Stimulated activated CD4-positive, alpha-beta T cell treated with anti-CD3 and anti-CD28 coated beads, Interleukin-2, amount 100 ng/mL, for 4 hours (primary cell): ENCODE measurements at places on chromosomes 1 and 21.
A peak's percentile ranks its signal among the peaks of the same experiment; 100 is the strongest.

GRCh38 chr21:16741141-16741665 lies 771.6 kb upstream of the CXADR start:
- no peak for DNase-seq

GRCh38 chr21:46037331-46038325 lies 56.1 kb downstream of the COL6A1 start:
- DNase-seq, result no peak

GRCh38 chr1:190159146-190159545 lies 318.5 kb downstream of the BRINP3 start:
- DNase-seq, result no peak

- no peak for DNase-seq
These were observed 32.0 kb upstream of the PSEN2 start for GRCh38 chr1:226838456-226838855.

GRCh38 chr1:179107706-179108629 lies 26.1 kb downstream of the TOR3A start:
- no peak for DNase-seq

- no peak for DNase-seq
These were observed 51.2 kb upstream of the TIAM1 start for GRCh38 chr21:31395268-31395667.

GRCh38 chr1:188089461-188089860 lies 1260.7 kb downstream of the PLA2G4A start:
- DNase-seq, result no peak

- DNase-seq, result no peak
These were observed 31.1 kb downstream of the ALG14 start for GRCh38 chr1:95041491-95042165.

DNA sequence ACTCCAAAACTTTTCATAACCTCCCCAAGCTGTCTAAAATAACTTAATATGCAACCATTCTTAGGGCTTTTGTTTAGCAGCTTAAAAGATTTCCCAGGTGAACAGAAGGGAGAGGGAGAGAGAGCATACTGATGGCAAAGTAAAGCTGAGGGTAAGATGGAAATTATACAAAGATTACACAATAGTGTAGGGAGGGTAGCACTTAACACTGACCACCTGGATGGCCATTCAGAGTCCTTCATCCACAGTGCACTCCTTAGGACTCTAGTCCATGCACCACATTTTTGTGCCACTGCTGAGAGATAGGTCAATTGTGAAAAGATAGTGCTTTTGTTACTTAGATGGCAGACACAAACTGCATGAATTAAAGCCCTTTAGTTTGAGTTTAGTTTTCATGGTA lies 574.6 kb downstream of the LMO4 start:
- DNase-seq, result no peak

GRCh38 chr1:115837740-115838421 lies 3.0 kb downstream of the NHLH2 start:
- DNase-seq, result no peak

DNA sequence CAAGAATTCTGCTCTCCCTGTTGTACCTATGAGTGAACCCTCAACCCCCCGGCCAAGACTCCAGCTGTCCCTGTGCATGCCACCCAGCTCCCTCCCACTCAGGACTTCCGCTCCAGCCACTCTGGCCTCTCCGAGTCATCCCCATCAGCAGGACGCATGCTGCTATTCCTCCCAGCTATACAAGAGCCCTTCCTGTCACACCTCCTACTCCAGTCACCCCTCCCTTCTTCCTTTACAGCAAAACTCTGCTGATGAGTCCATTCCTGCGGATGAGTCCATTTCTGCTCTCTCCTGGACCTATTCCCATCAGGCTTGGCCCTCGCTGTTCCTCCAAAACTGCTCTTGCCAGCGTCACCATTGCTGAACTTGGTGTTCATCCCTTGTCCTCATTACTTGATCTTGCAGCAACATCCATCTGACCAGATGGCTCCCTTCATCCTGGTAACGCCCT lies 42.2 kb downstream of the H3-3A start:
- no peak for DNase-seq

DNA sequence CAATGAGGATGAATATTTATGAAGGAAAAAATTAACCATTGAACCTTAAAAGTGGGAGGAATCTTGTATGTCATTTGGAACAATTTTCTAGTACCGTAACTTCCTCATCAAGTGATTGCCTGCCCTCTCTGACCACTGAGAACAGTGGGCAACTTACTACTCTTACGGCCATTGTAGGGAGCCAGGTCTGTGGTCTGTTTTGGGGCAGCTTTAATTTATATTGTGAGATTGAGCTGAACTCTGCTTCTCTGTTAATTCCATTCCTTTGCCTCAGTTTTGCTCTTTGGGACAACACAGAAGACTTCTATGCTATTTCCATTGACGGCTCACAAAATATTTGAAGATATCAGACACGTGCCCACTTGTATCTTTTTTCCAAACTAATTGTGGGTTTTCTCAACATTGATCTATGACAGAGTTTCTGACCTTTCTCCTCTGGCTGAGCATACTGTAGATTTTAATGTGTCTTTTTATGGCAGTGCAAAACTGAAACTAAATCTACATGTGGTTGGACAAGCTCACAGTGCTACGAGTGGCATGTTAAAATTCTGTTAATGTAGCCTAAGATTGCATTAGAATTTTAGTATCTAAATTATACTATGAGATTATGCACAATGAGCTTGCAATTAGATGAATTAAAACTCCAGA lies 27.8 kb upstream of the ZNF281 start:
- DNase-seq, result no peak

DNA sequence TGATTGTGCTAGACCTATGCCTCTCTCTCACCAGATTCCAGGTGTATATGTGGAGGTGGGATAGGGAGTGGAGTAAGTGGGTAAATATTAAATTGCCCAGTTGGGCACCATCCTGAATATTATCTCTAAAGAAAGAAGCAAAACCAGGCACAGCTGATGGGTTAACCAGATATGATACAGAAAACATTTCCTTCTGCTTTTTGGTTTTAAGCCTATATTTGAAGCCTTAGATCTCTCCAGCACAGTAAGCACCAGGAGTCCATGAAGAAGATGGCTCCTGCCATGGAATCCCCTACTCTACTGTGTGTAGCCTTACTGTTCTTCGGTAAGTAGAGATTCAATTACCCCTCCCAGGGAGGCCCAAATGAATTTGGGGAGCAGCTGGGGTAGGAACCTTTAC lies at the start of gene FCER1A:
TSS of gene FCER1A (plus strand) at position 242 of the 400 bp plus-strand sequence. CDS start at position 271, 29 bp downstream.
- no peak for DNase-seq

- no peak for DNase-seq
These were observed 477.2 kb downstream of the BRINP3 start for GRCh38 chr1:190000365-190000872.

DNA sequence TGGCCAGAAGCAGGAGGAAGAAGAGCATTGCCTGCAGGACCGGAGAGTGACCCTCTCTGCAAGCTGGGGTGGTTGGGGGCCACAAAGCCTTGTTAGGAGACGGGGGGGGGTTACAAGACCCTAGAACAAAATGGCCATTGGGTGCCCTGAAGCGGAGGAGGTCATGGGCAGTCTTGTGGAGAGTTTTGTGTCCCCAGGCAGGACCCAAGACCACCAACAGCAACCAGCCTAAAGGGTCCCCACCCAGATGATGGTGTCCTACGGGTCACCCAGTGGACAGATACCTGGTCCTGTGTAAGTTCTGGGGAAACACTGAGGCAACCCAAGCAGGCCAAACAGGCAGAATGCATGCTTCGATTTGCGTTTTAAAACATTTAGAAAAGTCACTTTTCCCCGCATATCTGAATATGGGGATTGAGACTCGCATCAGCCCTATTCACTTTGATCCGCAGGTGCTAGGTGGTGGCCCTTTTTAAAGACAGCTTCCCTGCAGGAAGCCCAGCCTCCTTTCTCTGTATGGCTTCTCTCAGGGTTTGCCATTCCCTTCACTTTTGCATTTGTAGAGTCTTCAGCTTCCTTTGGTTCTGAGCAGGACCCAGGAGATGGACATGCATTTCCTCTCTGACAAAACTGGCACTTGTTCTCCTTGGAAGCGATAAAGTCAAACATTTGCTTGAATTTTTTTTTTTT lies 21.1 kb downstream of the GNG4 start:
- no peak for DNase-seq

GRCh38 chr1:172373864-172374263 lies 46.6 kb upstream of the C1orf105 start:
- DNase-seq, result no peak

DNA sequence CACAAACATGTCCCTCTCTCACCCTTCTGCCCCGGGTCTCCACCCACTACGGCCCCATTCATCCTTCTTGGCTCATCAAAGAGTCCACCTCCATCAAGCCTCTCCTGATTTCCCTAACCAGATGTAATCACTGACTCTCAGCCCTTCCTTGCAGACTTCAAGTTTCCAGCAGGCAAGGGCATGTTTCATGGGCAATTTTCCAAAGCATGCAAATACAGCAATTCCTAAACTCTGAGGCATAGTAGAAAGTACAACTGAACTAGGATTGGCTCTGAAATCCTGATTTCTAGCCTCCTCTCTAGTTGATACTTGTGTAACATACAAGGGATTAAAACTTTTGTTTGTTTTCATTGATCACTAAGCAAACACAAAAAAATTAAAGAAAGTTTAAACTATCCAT lies 109.1 kb upstream of the GADD45A start:
- no peak for DNase-seq

DNA sequence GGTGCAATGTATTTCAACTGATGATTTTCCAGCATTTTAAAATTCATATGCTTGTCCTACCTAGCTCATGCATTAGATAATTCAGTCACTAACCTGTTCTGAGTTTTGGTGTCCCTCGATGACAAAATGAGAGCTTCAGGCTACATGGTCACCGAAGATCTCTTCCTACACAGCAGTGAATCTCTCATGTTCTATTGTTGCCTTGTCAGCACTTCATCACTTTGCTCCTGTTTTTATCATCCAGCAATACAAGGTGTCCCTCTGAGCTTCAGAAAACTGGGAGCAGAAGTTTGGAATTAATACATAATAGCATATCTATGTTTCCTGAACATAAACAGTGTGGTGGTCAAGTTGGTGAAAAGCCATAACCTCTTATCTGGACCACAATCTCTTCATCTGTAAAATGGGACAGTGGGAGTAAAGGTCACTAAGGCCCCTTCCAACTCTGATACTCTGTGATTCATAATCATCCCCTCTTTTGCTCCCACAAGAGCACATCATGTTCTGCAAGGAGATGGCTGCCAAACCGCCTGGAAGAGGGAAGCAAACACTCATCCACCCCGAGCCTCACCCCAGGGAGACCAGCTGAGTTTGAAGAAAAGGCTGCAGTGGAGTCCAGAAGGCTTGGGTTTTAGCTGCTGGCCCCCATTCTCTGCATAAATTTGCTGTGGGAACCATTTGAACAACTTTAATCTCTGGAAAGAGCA lies 137.9 kb upstream of the F3 start:
- DNase-seq, result no peak

DNA sequence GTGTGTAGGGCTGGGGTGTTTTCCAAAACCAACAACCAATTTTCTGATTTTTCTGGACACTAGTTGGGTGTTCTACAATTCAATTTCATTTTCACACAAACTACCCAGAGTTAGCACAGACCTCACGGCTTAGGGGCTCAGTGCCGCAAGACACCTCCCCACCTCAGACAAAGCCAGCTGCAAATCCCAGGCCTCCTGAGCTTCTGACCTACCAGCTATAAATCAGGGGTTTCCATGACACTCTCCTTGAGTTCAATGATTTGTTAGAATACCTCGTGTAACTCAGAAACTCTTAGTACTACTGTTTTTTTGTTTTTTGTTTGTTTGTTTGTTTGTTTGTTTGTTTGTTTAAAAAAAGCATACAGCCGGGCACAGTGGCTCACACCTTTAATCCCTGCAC lies 28.7 kb upstream of the FAM89A start:
- no peak for DNase-seq

DNA sequence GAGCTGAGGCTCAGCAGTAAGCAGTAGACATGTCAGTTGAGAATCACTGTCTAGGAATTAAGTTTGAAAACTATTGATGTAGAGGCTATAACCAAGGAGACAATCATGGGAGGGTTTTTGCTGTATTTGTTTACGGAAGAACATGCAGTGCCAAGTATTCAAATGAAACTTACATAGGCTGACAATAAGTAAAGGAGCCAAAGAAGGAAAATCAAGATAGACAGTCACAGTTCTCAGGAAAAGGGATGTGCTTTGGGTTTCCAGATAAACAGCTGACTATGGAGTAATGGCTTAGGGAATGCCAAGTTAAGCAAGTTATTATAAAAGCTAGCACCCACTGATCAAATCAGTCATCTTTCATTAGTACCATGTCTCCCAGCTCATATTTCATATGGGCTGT lies 21.5 kb downstream of the GNG12 start:
- DNase-seq, result no peak

- peak; percentile 55 for DNase-seq
These were observed 841 bp downstream of the ADSS2 start for GRCh38 chr1:244450597-244451538.

DNA sequence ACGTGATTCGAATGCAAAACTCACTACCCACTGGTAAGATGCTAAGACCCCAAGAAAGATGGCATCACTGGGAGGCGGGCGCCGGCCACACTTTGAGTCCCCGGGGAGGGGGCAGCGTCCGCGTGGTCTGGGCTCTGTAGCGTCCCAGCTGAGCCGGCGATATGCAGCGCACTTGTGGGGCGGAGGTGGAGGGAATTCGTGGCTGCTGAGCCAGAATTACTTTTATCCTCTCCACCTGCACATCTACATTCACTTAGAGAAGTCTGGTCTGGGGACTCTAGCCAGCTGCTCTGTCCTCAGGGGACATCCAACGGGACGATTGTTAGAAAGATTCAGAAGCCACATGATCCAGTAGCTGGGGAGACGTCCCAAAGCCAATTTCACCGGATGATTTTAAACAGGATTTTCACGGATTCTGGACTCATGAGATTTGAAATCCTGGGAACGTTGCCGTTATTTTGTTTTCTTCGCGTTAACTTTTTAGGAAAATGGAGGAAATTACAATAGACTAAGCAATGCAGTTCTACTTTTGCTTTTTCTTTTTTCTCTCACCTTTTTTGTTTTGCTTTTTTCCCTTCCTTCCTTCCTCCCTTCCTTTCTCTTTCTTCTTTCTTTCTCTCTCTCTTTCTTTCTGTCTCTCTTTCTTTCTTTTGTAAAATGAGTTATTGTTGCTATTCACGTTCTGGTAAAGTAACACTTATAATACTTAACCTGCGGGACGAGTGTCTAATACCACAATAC lies 1.3 kb downstream of the JAM2 start:
- no peak for DNase-seq

DNA sequence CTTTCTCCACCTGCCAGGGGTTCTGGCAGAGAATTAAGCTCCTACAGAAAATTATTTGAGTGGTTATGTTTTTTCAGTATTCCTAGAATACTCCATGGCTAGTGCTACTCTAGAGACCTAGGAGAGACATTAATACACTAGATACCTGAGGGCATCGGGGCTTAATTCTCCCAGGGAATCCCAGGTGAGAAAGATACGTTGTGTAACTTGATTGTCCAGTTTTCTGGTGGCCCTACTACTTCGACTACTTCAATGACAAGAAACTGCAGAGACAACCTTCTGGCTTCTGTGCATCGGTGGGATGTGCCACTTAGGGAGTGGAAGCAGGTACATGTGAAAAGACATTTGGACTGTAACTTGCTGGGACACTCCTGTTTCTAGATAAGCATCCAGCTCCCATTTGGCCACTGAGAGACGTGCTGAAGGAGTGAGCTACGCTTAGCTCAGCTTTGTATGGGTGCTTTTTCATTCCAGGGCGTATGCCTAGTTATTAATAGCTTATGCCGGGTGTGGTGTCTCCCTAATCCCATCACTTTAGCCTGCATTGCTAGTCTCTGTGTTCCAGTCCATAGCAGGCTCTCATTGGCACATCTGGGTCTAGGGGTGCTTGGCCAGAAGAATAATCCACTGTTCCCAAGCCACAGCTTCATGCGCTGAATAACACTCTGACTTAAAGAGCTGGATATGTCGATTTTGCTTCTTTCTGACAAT lies 300.7 kb downstream of the SIPA1L2 start:
- no peak for DNase-seq
